Smooth muscle cell of the brain vasculature (primary cell): ENCODE measurements at places on chromosomes 16 and 17.

DNA sequence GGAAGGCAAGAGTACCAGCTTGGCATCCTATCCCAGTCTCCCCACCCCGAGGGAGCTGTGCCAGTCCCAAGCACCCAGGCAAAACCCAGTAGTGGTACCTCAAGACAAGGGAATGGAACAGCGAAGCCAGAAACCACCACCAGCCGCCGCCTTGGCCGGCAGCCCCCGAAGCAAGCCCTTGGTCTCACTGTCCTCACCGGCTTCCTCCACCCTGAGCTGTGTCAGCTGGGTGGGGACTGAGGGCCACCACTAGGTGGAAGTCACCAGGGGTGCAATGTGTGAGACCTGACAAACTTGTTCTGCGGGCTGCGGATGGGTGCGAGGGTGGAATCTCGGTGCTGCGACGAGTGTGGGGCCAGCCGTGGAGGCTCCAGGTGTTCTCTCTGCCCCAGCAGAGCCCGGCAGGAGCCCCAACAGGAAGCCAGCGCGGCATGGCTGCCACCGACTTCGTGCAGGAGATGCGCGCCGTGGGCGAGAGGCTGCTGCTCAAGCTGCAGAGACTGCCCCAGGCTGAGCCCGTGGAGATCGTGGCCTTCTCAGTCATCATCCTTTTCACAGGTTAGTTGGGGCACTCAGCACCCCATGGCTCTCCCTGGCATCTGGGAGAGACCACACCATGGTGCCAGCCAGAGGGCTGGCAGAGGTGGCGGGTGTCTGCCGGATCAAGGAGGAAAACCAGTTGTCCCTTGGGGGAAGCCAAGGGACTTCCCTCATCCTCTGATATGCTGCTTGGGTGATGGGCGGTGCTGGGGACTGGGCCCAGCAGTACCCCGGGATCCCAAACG, 6.7 kb downstream of the SMIM5 start:
- DNase-seq: no peak

- no peak for DNase-seq
Measured at GRCh38 chr17:59161477-59161876, 5.9 kb downstream of the PRR11 start.

DNA sequence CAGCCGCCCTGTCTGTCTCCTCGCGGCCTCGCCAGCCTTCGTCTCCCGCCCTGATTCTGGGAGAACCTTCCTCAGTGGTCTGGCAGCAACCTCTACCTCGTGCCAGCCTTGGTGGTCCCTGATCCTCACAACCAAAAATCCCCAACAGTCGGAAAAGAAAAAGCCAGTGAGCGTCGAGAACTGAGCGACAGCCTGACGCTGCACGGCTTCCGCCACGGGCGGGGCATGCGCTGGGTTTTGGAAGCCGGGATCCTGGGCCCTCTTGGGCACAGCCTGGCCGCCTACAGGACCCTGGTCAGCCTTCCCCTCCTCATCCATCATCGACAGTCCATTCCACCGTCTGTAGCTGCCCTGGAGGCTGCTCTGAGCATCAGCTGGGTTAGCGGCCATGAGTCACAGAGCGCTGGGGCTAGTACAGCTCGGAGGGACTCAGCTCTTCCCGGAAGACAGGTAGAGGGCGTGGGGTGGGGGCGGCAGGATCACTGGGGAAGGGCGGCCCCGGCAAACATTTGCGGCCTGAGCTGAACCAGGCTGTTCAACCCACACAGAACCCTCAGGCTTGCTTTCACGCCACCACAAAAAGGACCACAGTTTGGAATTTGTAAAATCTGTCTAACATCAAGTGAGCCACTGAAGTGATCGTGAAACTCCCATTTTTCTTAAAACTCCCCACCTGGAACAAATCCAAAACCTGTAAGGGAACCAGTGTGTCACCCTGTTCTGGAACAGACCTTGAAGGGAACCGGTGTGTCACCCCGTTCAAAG, 55.4 kb upstream of the DOC2B start:
- DNase-seq: no peak

GRCh38 chr17:8117980-8118768, at the start of gene ALOXE3:
ALOXE3 (minus strand) TSS chr17:8118514; CDS start chr17:8117990, 524 bp downstream.
- no peak for DNase-seq

- no peak for DNase-seq
Measured at GRCh38 chr17:37841232-37841631, 83.0 kb upstream of the TBC1D3K start.

- no peak for DNase-seq
Measured at GRCh38 chr17:42559075-42559474, 2.9 kb upstream of the COASY start.

DNA sequence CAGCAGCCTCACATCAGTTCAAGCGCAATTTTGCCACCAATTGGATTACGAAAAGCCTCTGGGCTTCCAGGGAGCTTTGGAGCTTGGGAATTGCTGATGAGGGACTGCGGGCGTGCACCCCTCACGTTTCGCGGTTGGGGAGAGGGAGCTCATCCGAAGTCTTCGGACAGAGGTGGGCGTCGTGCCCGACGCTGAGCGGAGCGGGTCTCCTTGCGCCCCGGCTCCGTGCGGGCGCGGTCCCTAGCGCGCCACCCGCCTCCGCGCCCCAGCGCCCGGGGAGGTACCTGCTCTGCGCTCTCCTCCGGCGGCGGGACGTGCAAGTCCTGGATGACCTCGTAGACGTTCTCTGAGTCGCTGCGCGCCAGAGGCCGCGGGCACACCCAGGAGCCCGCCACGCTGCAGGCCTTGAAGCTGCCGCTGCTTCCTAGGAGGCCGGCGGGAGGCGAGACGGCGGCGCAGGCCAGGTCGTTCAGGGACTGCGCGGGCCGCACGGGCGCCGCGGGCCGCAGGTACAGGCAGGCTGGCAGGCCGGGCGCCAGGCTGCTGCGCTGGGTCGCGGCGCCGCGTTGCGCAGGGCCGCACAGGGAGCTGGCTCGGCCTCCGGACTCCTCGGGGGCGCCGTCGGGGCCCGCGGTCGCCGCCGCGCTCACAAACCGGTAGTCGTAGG, 3.2 kb downstream of the ARHGAP27 start:
- DNase-seq: no peak

GRCh38 chr17:17200831-17201230, 5.3 kb downstream of the PLD6 start:
- no peak for DNase-seq

GRCh38 chr16:69477546-69477945, 53.1 kb downstream of the CYB5B start:
- no peak for DNase-seq

- no peak for DNase-seq
Measured at GRCh38 chr16:85172455-85173145, 60.3 kb upstream of the CIBAR2 start.

DNA sequence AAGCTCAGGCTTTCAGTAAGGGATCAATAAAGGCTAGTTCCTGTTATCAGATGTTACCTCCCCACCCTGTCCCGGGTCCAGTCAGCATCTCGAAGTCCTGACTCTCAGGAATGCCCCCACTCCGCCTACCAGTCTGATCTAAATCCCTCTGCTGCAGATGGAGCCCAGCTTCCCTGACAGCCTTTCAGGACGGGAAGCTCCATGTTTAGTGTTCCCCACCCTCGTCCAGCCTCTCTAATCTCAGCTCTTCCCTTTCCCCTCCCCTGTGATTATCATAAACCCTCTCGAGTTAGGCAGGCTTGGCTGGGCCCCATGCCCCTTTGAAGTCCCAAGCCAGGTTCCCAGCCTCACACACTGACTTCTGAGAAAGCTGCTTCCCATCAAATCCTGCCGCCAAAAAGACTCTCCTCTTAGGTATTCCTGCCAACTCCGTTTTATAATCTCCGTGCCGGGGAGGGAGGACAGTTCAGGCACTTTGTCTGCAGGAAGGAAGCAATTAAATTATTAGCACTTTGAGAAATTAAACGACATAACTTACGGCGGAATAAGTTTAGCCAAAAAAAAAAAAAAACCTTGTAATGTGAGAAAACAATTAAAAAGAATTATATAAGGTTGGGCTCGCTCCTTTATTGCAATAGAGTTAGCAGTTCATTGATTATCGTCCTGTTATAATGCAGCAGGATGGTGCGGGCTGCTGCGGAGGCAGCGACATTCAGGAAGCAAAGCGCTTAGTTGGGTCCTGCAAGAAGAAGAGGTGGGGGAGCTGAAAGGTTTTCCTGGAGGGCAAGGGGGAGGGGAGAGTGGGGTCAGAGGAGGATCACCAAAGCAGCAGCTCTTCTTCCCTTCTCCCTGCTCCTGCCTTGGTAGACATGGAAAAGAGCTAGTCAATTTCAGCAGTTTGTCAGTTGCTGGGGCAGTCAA, 16.8 kb upstream of the ETV4 start:
- DNase-seq: no peak

GRCh38 chr16:25771812-25772568, 80.2 kb downstream of the HS3ST4 start:
- DNase-seq: no peak

DNA sequence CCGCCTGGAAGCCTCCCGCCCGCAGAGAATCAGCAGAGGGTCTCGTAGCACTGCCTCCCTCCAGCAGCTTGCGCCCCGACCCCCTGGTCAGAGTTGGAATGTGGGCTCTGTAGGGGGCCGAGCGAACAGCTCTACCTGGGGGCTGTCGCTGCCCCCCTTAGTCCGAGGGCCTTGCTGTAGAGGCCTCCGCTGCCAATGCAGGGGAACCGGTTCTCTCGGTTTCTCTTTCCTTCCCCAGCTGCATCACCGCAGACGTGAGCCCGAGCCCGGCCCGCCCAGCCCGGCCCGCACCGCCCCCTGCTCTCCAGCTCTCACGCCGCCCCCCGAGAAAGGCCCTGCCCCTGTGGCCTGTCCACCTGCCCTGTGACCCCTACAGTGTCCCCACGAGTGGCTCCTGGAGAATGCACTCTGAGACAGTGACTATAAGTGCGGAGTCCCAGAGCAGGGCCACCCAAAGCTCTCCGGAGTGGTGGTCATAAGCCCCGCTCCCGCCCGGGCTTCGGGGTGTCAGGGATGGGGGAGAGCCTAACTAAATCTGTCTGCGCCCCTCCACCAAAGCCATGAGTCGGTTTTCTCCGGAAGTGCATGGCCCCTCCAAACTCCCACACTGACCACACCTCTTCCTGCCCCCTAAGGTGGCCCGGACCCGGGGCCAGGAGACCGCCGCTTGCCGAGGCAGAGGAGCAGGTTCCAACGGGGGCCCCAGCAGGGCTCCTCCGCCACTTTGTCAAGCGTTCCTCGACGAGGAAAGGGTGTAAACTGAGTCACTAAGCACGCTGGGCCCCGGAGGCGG, 1.7 kb downstream of the ARHGAP27 start:
- no peak for DNase-seq

- no peak for DNase-seq
Measured at GRCh38 chr17:73410586-73411312, 98.9 kb upstream of the CDC42EP4 start.

DNA sequence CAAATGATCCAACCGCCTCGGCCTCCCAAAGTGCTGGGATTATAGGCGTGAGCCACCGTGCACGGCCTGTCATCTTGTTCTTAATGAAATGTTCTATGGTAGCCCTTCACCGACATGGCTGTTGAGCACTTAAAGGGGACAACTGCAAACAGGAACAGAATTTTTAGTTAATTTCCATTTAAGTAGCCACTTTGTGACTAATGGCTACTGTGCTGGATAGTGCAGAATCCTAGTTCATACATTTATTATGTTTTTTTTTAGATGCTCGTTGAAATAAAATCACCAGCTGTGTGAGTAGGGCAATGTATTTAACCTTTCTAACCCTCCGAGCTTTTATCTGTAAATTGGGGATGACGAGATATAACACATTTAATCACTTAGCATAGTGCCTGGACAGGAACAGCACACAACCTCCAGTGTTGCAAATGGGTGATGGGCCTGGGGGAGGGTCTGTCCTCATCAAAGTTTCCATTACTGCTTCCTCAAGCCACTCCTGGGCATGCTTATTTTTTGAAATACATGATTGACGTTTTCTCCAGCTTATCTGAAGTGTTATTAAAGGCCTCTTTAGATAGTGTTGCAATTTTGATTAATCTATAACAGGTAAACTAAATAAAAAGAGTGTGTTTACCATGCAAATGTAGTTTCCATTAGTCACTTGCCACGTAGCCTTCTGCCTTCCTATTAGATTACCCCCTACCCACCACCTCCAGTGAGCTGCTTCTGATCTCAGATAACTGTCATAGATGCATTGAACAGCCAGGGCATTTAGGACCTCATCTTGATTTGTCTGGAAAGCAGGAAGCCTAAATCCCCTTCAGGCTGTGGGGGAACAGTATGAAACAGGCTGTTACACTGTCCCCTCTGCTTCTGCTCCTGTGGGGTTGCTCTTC, 42.5 kb upstream of the TANC2 start:
- no peak for DNase-seq

DNA sequence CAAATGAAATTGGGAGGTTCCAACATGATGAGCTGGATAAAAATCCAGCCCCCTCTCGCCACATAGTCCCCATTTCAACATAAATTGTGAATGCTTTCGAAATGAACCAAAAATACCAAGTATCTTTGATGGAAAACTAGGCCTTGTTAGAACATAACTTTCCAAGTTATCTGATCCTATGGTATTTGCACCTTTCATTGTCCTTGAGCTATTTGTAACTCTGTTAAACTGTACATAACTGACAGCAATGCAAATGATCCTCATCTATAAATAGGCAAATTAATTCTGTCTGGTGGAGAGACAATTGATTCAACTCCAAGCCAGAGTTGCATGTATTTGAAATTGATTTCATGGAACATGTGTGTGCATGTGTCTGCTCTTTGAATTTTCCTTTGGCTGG, 18.2 kb downstream of the CMTM4 start:
- no peak for DNase-seq
